ENCODE measurements at places on chromosomes 13 and 19.

- DNase-seq = no peak
Observed at GRCh38 chr19:15280915-15281683, 48.9 kb upstream of the EPHX3 start.

- no peak for DNase-seq
Observed at GRCh38 chr19:47113850-47114651, 475 bp upstream of the ZC3H4 start.

- no peak for DNase-seq
Observed at GRCh38 chr19:41206456-41206855, 12.6 kb upstream of the AXL start.

GRCh38 chr13:99806671-99807070, 164.9 kb downstream of the ZIC5 start:
- DNase-seq = no peak

- no peak for DNase-seq
Observed at GRCh38 chr19:45919678-45920077, 5.1 kb upstream of the NANOS2 start.

All from central memory CD4-positive, alpha-beta T cell (primary cell).